ENCODE measurements at places on chromosomes 16 and 17.
A peak's percentile ranks its signal among the peaks of the same experiment; 100 is the strongest.

DNA sequence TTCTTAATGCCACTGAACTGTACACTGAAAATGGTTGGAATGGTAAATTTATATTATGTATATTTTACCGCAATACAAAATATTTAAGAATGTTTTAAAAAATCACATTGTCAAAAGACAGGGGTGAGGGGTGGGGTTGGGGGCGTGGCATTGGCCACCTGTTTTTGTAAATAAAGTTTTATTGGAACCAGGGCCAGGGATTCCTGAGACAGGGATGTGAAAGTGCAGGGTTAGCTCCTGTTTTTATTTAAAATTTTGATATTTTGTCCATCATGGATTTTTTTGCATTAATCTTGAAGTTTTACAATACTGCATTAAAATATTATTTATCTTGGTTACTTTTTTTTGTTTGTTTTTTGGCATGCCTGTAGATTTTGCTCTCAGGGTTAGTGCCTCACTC lies 2.3 kb upstream of the FA2H start:
- no peak for ATAC-seq
- H3K4me1 ChIP-seq = peaks cover 13% of the 10 kb centered on the region
- no peak overlapping the region for H3K4me3 ChIP-seq

DNA sequence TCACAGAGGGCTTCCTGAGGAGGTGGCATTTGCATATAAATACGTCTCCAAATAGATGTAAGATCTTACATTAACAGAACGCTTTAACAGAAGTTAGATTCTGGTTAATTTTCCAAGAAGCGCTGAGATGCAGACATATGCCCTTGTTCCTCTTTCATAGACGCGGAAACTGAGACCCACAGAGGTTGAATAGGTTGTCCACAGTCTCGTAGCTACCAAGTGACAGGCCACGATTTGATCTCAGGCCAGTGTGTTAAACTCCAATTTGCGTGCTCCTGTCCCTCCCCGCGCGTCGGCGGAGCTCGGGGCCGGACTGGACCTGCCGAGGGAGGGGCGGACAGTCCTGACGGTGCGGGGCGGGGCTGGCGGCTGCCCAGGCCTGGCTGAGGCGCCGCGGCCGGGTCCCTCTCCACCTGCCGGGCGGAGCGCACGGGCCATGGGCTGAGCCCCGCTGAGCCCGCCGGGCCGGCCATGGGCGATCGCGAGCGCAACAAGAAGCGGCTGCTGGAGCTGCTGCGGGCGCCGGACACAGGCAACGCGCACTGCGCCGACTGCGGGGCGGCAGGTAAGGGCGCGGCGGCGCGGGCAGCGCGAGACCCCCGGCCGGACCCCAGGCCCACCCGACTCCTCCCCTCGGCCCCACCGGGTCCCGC lies at the start of gene ADAP2:
Gene ADAP2 (plus strand): TSS at position 402 of the 653 bp plus-strand sequence. CDS start 70 bp downstream, at position 472.
- H3K4me1 ChIP-seq = no peaks in the 10 kb centered on the region
- peaks cover 62% of the 10 kb centered on the region for H3K27me3 ChIP-seq
- peak within 1 kb of the TSS; percentile 17 for H3K4me3 ChIP-seq
- peak; percentile 86 for ATAC-seq
- no peaks in the 10 kb centered on the region for H3K36me3 ChIP-seq

GRCh38 chr17:9987779-9988585 lies 82.9 kb upstream of the RCVRN start:
- H3K27ac ChIP-seq = no peak overlapping the region
- H3K27me3 ChIP-seq = no peaks in the 10 kb centered on the region
- H3K4me3 ChIP-seq = no peak overlapping the region
- H3K36me3 ChIP-seq = no peaks in the 10 kb centered on the region
- no peak for ATAC-seq

DNA sequence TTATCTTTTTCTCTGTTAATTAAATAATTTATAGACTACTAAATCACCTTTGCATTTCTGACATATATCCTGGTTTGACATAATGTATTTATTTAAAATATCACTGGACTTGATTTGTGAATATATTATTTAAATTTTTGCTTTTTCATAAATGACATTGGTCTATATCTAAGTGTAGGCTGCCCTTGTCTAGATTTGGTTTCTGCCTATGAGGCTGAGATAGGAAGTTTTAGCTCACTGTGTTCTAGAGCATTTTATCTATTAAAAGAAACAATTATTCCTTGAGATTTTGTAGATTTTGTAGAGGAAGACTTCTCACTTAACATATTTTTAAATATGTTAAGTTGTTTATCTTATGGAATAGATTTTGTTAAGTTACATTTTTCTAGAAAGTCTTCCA lies 43.9 kb downstream of the NACA2 start:
- ATAC-seq = no peak
- no peaks in the 10 kb centered on the region for H3K36me3 ChIP-seq
- no peaks in the 10 kb centered on the region for H3K27me3 ChIP-seq
- H3K27ac ChIP-seq = no peak overlapping the region
- no peak overlapping the region for H3K4me3 ChIP-seq
- no peaks in the 10 kb centered on the region for H3K4me1 ChIP-seq

DNA sequence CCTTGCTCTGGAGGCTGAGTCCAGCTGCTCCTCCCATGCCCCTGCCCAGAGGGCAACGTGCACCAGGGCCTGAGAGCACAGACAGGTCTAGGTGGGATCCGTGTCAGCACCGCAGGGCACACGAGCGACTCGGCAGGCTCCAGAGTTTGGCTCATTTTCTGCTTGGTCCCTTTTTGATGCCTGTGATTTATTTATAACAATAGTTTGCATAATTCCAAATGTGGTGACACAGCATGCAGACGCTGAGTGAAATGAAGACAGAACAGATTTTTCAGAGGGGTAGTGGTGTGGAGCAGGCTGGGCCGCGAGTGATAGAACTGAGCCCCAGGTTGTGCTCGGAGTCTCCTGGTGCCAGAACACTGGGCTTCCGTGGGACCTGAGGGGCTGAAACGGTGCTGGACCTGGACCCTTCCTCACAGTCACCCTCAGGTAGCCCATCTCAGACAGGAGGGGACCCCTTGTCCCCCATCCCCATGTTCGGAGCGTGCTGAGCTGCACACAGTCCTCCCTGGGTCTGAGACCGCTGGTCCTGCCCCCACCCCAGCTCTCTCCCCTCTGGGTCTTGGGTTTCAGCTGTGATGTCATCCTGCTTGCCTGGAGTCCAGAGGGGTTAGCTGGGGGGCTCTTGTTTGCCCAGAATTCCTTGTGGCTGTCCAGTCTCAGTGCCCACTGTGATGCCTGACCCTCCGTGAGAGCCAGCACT lies 95.9 kb downstream of the METRNL start:
- H3K36me3 ChIP-seq = no peaks in the 10 kb centered on the region
- no peak for ATAC-seq
- H3K27ac ChIP-seq = no peak overlapping the region
- H3K4me1 ChIP-seq = no peaks in the 10 kb centered on the region

GRCh38 chr17:36188891-36189306 lies 7.7 kb downstream of the CCL3L1 start:
- peak; percentile 56 for ATAC-seq
- no peak overlapping the region for H3K27ac ChIP-seq
- no peaks in the 10 kb centered on the region for H3K36me3 ChIP-seq
- H3K4me3 ChIP-seq = no peak overlapping the region
- H3K4me1 ChIP-seq = no peaks in the 10 kb centered on the region
- H3K27me3 ChIP-seq = peaks cover 4% of the 10 kb centered on the region

- H3K27ac ChIP-seq = no peak overlapping the region
- H3K27me3 ChIP-seq = no peaks in the 10 kb centered on the region
- no peak for ATAC-seq
- H3K4me3 ChIP-seq = no peak overlapping the region
Measured at GRCh38 chr17:67672592-67673335, 45.0 kb upstream of the NOL11 start.

- no peak overlapping the region for H3K4me3 ChIP-seq
- ATAC-seq = no peak
- no peak overlapping the region for H3K27ac ChIP-seq
- H3K36me3 ChIP-seq = peaks cover 92% of the 10 kb centered on the region
- H3K4me1 ChIP-seq = no peaks in the 10 kb centered on the region
Measured at GRCh38 chr16:68319185-68319908, 8.5 kb downstream of the PRMT7 start.

DNA sequence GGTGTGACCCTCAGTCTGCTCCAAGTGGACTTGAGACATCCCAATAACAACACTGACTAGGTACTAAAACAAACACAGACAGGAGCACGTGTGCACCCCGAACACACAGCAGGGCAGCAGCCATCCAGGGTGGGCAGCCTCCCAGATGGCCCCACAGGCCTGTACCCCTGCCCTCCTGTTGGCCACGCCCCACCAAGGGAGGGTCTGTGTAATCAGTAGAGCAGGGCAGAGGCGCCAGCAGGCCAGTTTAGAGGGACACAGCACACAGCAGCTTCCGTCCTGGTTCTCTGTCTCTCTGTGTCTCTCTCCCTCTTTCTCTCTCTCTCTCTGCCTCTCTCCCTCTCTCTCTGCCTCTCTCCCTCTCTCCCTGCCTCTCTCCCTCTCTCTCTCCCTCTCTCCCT lies 21.4 kb downstream of the ACTG1 start:
- no peak for ATAC-seq
- no peaks in the 10 kb centered on the region for H3K36me3 ChIP-seq
- no peak overlapping the region for H3K4me3 ChIP-seq
- H3K27me3 ChIP-seq = peaks cover 7% of the 10 kb centered on the region

GRCh38 chr17:10198509-10199249 lies at the start of gene GAS7:
TSS of gene GAS7 (minus strand) at chr17:10198606.
- H3K27me3 ChIP-seq = peaks cover 18% of the 10 kb centered on the region
- H3K27ac ChIP-seq = peak within 1 kb of the TSS; percentile 67
- H3K4me3 ChIP-seq = peak within 1 kb of the TSS; percentile 67

DNA sequence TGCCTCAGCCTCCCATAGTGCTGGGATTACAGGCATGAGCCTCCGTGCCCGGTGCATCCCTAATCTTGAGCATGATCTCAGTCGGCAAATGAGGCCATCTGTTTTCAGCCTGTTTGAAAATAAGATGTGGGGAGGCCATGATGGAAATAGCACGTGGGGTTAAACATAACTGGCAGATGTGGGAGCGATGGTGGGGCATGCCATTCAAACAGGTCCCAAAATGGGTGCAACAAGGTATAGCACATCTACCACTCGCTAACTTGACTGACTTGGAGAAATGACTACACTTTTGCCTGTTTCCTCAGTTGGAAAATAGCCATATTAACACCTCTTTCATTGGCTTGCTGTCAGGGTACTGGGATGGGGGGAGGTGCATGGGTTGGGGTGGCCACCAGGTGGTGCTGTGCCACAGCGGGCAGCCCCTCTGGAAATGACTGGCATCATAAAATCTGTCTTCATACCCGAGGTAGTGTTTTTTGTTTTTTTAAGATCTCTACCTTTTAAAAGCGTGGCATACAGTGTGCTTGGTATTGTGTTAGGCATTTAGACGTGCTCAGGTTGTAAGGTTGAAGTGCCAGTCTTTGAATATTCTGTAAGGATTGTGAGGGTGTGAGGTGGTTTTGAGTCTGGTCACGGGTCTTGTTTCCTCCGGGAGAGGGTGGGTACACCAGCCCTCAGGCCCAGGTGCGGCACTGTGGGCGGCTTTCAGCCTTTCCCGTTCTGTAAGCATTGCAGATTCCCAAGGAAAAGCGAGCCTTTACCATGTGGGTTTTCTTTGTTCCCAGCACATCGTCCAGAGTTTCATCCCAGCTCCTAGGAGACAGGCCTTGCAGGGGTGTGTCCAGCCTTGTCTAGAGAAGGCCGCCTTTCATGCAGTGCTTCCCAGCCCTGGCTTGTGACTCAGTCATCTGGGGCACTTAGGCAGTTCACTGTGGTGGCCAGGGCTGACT lies 2.9 kb upstream of the TTYH2 start:
- no peaks in the 10 kb centered on the region for H3K27me3 ChIP-seq
- no peak overlapping the region for H3K27ac ChIP-seq
- H3K36me3 ChIP-seq = no peaks in the 10 kb centered on the region

GRCh38 chr16:87515475-87516330 lies 22.9 kb upstream of the ZCCHC14 start:
- no peaks in the 10 kb centered on the region for H3K36me3 ChIP-seq
- H3K4me1 ChIP-seq = no peaks in the 10 kb centered on the region
- H3K27me3 ChIP-seq = no peaks in the 10 kb centered on the region
- H3K27ac ChIP-seq = peak overlapping the region; percentile 19

DNA sequence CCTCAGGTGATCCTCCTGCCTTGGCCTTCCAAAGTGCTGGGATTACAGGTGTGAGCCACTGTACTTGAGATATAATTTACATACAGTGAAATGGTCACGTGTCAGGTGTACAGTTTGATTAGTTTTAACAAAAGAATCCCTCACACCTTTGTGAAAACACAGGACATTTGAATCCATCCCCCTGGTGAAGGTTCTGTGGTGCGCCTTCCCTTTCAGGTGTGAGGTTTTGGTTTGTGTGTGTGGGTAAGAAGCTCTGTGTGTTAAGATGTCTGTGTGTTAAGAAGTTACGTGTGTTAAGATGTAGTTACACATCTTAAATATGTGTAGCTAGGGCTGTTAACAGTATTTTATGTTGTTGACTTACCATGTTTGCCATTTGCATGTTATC lies 4.4 kb downstream of the SEC14L1 start:
- no peak for ATAC-seq
- H3K27ac ChIP-seq = peak overlapping the region; percentile 60
- peaks cover 81% of the 10 kb centered on the region for H3K4me1 ChIP-seq

- H3K4me3 ChIP-seq = no peak overlapping the region
- H3K4me1 ChIP-seq = peaks cover 27% of the 10 kb centered on the region
- peaks cover 9% of the 10 kb centered on the region for H3K27me3 ChIP-seq
- peak overlapping the region; percentile 68 for H3K27ac ChIP-seq
- H3K36me3 ChIP-seq = no peaks in the 10 kb centered on the region
Measured at GRCh38 chr17:7956228-7956965, 24.4 kb downstream of the CNTROB start.

DNA sequence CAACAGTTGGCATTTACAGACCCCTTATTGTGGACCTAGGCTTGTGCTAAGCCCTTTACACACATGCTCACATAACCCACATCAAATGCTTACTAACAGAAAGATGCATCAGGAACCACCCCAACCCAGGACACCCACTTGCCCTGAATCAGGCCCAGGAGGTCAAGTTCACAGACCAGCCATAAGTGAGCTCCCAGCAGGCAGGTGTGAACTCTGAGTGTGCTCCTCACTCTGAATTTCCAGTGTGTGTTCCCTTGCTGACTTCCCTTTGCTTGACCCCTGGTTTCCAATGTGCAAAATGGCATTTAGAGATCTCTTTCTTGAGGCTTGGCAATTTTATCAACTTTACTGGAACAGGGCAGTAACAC lies 87.0 kb downstream of the BMERB1 start:
- H3K27me3 ChIP-seq = no peaks in the 10 kb centered on the region
- peaks cover 20% of the 10 kb centered on the region for H3K4me1 ChIP-seq
- peak overlapping the region; percentile 73 for H3K27ac ChIP-seq
- H3K36me3 ChIP-seq = peaks cover 6% of the 10 kb centered on the region
- ATAC-seq = peak; percentile 2
- no peak overlapping the region for H3K4me3 ChIP-seq

- no peak overlapping the region for H3K4me3 ChIP-seq
- ATAC-seq = no peak
- H3K27ac ChIP-seq = no peak overlapping the region
- peaks cover 55% of the 10 kb centered on the region for H3K27me3 ChIP-seq
- H3K36me3 ChIP-seq = no peaks in the 10 kb centered on the region
Measured at GRCh38 chr16:27405546-27406451, 3.8 kb downstream of the IL21R start.

- no peaks in the 10 kb centered on the region for H3K27me3 ChIP-seq
- H3K27ac ChIP-seq = no peak overlapping the region
- no peak for ATAC-seq
Measured at GRCh38 chr17:364766-365165, 12.2 kb upstream of the RPH3AL start.

GRCh38 chr17:57294101-57294500 lies 37.8 kb downstream of the MSI2 start:
- H3K4me1 ChIP-seq = no peaks in the 10 kb centered on the region
- H3K27ac ChIP-seq = no peak overlapping the region
- ATAC-seq = no peak
- no peak overlapping the region for H3K4me3 ChIP-seq
- no peaks in the 10 kb centered on the region for H3K27me3 ChIP-seq
- H3K36me3 ChIP-seq = no peaks in the 10 kb centered on the region

Measured in gastroesophageal sphincter (tissue), 4 donors.